MV-4-11 (cell line): ENCODE measurements at places on chromosomes 2 and 18.

- no peak for DNase-seq
Observed at GRCh38 chr2:197324801-197325200, 14.2 kb upstream of the ANKRD44 start.

DNA sequence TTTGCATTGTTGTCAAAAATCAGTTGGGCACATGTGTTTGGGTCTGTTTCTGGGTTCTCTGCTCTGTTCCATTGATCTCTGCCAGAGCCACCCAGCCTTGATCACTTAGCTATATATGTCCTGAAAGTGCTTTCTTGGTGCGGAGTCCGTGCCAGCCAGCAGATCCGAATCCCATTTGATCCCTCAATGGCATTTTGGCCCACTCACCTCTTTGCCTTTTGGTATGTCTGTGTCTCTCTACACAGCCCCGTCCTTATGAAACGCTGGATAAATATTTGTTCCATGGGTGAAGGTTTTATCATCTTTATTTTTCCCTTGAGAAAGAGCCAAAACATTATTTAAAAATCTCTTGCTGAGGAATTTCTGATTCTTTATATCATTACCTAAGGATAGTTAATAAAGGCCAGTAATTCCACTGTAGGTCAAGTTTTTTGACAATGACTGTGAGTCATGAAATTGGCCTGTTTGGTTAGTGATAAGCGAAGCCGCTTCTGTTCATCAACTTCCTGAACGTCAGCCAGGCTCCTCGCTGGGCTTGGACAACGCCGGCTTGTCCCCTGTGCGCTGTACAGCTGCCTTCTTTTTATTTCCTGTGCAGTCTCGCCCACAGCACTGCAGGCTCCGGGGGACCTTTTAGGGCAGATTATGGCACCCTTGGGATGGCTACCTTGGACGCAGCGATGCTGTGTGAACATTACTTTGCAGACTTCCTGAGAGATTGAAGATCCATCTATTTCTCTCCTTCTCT is 24.9 kb downstream of the MTCL1 start:
- DNase-seq: no peak

GRCh38 chr18:67500522-67501205 is 15.9 kb downstream of the DSEL start:
- DNase-seq: no peak

- DNase-seq: no peak
Observed at GRCh38 chr2:240199133-240199870, 58.8 kb upstream of the OTOS start.

DNA sequence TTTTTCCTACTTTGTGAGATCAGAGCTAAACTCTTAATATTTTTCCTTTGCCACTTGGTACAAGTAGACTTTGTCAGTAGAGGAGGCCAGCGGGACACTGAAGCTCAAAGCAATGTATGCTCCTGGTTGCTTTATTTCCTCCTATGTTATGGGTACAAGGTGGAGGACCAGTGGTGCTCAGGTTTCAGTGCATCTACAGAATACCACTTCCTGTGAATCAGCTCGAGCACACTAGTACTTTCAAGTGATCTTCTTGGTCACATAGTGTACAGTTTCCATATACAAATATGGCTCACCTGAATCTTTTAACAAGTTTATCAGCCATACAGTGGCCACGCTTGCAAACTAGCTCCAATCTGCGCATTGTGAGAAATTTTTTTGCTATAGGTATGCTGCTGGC is 1674.8 kb upstream of the TMEFF2 start:
- DNase-seq: no peak

DNA sequence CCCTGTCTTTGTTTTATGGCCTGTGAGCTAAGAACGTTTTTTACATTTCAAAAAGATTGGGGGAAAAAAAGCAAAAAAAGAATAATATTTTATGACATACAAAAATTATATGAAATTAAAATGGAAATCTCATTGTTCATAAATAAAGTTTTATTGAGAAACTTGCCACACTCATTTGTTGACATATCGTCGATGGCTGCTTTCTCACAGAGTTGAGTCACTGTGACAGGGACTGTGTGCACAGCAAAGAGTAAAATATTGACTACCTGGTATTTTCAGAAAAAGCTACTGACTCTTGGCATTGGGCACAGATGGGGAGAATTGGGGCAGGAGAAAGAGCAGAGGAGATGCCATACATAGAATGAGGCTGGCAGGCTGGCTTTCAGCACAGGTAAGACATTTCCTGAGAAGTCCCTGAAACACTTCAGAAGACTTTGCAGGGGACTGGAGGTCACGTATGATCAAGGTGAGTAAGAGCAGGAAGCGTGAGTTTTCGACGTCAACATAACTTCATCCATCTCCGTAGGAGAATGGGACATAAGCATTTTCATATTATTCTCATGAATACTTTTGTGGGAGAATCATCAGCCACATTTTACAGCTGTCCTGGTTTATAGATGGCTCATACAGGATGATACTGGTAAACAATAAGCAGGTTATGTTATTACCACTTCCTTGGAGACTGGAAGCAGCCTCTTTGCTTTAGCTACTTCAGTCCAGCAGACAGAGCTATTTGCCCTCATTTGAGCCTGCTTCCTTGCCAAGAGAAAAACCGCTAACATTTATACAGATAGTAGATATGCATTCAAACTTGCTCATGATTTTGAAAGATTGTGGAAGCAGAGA is 32.5 kb upstream of the PUM2 start:
- DNase-seq: no peak

DNA sequence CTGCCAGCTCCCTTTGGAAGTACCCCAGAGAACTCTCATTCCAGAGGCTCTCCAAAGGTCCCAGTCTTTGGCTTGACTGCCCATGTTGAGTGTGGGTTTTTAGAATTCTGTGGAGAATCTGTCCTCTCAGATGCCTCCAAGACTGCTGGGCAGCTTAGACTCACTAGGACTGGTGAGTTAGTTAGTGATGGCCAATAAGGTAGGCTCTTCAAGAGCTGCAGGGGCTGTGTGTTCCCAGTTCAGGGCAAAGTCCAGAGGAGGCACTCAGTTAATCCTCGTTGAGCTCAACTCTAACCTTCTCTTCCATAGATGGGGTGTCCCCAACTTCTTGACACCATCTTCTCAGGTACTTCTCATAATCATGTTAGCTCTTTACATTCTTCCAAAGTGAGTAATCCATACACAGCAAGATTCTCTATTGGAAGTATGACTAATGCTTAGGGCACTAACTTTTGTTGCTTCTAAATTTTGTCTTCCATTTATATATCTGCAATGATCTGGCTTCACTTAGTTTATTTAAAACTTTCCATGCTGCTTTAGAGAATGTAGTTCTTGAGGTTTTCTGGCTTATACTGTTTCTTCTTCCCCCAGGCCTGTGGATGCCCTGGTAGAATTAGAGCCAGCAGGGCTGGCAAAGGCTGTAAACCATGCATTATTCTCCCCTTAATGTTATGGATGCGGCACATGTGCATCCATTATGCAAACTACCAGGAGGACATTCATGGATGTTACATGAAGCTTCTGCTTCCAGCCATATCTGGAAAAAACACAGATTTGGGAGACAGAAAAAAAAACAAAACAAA is 88.9 kb downstream of the POLE4 start:
- DNase-seq: no peak

DNA sequence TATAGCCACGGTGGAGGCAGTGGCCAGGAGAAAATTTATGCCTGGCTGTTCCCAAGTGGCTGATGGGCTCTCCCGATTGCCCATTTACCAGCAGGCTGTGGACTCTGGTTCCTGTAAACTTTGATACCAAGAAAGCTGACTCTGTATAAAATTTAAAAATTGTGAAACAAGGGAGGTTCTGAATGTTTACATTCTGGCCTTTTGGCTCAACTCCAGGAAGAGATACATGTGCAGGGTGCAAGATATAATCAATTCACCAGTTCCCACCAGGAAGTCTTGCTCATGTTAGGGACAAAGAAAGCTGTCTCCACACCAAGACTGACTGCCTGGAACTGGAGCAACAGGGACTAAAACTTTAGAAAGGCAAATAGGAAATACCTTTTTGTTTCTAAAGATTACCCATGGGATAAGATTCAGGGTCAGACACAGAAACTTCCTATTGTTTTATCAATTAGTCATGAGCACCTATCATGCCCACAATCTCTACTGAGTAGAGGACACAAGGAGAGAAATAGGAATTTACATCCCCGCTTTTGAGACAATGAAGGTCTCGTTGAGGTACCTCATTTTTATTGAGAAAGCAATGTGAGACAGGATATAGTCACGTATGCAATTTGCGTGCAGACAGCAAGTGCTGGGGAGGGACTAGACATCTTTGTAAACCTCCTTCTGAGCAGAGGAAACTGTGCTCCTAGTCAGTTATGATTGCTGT is 123.5 kb downstream of the LIPG start:
- DNase-seq: no peak
